ENCODE measurements at places on chromosomes 1 and 21. TPM values are rescaled to one million over a fixed set of nuclear protein-coding genes. Genes with fewer than 3 reads are reported as not detected.

MTF2 gene
- 17.4 TPM for total RNA-seq

GRCh38 chr1:62593825-62594394 is 3.4 kb upstream of the ANGPTL3 start:
- DNase-seq, result no peak

DNA sequence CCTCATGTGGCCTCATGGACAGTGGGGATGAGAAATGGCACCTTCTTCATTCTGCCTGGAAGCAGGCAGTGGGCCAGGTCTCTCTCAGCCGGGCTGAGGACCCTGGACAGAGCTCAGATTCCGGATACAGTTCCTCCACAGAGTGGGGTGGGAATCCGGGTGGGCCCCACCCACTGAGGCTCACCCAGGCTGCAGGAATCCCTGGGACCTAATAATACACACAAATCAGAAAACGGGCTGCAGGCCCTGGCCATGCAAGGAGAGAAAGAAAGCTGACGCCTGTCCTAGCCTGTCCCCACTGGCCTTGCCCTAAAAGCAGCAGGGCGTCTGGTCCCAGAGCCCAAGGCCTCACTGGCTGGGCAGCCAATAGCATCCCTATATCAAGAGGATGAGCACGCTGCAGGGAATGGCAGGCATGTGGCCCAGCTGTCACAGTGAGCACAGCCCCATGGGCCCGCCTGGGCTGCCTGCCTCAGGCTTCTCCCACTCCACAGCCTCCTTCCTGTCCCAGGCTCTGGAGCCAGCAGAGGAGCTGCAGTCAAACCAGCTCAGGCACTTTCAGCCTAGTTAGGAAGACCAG is 25.3 kb downstream of the ACTA1 start:
- DNase-seq, result peak; percentile 65

ZFP69 gene
- total RNA-seq, result 1.2 TPM

LYPD8 gene
- total RNA-seq, result not detected

DNA sequence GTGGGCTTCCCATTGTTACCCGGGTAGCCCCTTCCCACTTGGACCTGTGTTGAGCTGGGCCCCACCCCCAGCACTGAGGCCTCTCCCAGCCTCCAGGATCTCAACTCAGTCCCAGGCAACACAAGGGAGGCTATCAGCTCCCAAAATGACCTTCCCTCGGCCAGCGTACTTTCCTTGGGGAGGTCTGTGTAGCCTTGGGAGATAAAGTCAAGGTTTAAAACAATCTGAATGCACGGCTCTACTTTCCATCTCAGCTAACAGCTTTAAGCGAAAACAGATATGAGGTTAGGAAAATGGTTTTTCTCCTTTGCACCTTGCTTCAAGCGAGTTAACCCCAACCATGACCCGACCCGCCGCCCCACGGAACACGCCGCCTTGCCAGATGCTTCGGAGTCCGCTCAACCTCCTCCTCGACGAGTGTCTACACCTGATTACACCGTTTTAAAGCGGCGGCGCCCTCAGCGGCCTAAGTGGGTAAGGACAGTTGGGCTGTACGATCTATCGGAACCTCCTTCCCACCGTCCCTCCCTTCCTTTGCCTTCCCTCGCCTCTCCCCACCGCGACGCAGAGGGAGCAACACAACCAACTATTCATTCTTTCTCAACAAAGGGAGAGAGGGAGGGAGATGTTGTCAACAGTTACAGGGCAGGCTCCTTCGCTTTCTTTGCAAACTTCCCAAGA is 1.1 kb downstream of the BCAR3 start:
- peak; percentile 91 for DNase-seq

- no peak for DNase-seq
These were observed 30.4 kb downstream of the SLC30A10 start for GRCh38 chr1:219897914-219898313.

GRCh38 chr1:21939650-21940374 is 2.7 kb upstream of the HSPG2 start:
- DNase-seq, result peak; percentile 95

GRIK3 gene
- not detected for total RNA-seq

SIPA1L2 gene
- total RNA-seq, result 0.90 TPM

TAS1R3 gene
- total RNA-seq, result not detected
